ENCODE measurements at places on chromosomes 6 and 20. TPM values are rescaled to one million over a fixed set of nuclear protein-coding genes. Genes with fewer than 3 reads are reported as not detected.

- no peak for DNase-seq
These were observed 578.3 kb downstream of the HACE1 start for GRCh38 chr6:104281370-104281769.

- no peak for DNase-seq
These were observed at the start of gene PSORS1C1 for GRCh38 chr6:31114541-31114878. Gene PSORS1C1 (plus strand): TSS chr6:31114800. CDS start chr6:31129633, 14,833 bp downstream.

The NNAT gene
- total RNA-seq: 19.4 TPM

The RAET1L gene
- total RNA-seq: not detected

DNA sequence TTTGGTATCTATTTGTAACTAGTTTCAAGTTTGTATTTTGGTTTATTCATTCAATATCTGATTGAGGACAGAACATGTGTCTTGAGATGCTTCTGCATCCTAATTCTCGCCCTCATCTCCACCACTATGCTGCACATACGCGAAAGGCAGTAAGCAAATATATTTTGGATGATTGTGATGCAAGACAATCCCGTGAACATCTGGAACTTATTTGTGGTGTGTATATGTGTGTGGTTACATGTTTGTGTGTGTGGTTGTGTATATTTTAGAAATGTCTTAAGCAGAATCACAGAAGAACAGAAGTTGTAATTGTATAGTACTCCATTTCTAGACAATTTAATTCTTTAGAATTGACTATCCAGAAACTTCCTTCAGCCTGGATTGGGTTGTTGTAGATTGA is 35.1 kb upstream of the RNF144B start:
- DNase-seq: no peak

The TFEB gene
- total RNA-seq: 4.4 TPM

DNA sequence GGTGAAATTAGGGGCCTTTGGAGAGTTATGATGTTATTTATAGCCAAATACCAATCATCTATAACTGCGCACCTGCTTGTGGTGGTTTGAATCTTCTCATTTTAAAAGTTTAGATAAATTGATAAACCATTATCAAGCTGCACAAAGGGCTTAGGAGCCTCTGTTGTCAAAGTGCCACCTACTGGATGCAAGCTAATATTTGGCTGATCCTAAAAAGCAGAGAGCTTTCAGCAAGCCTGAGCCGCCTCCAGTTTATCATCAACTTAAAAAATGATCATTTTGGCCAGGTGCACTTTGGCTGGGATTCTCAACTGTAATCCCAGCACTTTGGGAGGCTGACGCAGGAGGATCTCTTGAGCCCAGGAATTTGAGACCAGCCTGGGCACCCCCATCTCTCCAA is 58.5 kb upstream of the ATXN1 start:
- DNase-seq: no peak

The TFAP2A gene
- total RNA-seq: 63.5 TPM

The RPS6KA2 gene
- 12.0 TPM for total RNA-seq

The KIF25 gene
- total RNA-seq: 1.6 TPM

DNA sequence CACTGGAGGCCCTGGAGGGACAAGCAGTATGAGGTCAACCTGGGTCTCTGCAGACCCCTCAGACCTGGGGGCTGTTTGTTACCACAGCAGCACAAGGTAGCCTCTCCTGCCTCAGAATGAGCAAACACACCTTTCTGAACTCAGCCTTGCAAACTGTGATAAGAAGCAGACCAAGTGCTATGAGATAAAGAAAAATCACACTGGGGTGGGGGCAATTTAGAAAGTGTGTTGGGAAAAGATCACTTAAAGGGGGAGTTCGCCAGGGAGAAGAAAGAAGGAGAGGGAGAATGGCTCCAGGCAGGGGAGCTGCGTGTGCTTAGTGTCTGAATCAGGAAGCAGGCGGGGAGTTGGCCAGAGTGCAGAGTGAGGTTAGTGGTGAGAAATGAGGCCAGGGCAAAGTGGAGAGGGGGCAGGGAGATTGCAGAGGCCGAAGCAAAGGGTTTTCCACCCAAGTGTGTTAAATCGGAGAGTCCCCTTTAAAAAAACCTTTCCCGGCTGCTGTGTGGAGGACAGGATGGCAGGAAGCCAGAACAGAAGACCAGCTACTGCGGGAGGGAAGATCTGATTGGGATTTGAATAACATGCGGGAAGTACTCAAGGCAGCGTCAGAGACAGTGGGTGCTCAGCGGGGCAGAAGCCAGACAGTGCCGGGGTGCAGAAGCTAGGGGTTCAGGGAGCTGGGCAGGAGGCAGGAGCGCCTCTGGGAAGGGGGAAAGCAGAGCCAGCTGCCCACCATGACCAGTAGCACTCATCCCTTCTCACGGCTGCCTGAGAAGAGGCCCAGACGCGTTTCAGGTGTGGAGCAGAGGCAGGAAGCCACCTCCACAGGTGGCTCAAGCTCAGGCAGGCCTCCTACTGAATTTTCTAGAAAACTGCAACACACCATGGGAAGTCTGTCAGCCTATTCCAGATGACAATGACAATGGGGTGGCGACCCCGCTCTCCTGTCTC is 9.0 kb downstream of the ADA start:
- DNase-seq: no peak

DNA sequence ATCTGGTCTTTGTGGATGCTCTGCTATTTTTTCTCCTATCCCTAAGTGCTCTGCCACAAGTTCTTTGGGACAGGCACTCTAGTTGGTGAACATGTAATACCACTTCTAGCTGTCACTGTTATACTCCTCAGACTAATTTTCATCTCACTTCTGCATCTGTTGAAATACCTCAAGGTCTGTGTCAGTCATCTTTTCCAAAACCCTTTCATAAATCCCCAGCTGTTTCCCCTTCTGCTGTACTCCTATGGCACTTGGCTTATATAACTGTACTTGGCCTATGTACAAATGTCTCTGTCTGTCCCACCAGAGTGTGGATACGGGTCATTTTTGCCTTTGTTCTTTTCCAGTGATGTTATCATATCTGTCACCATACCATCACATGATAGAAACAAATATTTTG is 124.2 kb downstream of the FHL5 start:
- no peak for DNase-seq

- no peak for DNase-seq
These were observed 351.9 kb downstream of the COL12A1 start for GRCh38 chr6:74853991-74854390.

The LAMP5 gene
- 0.40 TPM for total RNA-seq

DNA sequence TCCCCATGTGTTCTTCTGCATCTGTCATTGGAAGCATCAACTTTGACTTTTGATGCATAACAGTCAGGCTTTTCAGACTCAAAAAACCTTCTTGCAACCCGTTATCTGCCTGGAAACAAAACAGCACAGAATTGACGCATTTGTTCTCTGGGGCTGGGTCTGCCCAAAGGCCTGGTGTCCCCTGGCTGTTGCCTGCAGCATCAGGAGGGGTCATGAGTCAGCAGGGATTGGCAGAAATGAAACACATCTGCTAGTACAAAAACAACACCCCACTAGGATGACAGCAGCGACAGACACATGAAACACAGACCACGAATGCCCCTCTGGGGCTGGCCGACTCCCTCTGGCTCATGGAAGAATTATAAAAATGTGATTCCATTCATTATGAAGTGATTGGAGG is 157.6 kb upstream of the INSM1 start:
- no peak for DNase-seq

The BTNL2 gene
- total RNA-seq: not detected

GRCh38 chr6:152218887-152219286 is 411.4 kb downstream of the ESR1 start:
- DNase-seq: no peak

GRCh38 chr6:136077834-136078576 is 172.1 kb downstream of the MTFR2 start:
- no peak for DNase-seq

DNA sequence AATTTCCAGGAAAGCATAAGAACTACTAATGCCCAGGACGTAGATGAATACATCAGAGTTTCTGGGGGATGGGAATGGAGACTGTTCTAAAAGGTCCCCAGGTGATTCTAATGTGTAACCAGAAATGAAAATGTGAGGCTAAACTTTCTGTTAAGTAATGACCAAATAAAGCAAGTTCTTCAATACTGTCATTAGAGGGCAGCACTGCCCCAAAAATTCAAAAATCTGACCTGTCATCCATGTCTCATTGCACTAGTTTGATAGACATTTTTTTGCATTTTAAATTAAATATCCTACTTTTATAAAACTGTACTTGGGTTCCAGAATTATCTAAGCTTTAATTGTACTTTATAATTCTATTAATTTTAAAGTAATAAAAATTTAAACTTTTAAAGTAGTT is 94.9 kb downstream of the RFX6 start:
- no peak for DNase-seq

DNA sequence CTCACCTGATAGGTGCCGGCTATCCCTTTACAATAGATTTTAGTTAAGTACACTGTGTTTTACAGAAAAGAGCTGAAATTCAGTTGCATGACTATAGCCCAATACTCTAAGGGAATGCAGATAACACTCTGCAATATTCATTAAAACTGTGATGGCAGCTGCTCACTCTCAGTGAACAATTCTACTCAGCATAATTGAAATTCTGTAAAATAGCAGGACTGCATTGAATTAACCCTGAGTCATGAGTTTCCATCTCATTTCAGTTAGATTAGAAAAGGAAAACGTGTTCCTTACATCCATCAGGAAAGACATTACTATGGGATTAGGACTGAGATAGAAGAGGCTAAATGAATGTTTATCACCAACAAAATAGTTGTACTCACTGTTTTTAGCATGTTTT is 613.3 kb upstream of the JAG1 start:
- DNase-seq: no peak

The ULBP1 gene
- 0.11 TPM for total RNA-seq

The BNIP5 gene
- not detected for total RNA-seq

The PPP1R14C gene
- 0.38 TPM for total RNA-seq

GRCh38 chr20:50673466-50674137 is 17.7 kb downstream of the RIPOR3 start:
- no peak for DNase-seq

GRCh38 chr6:37006793-37007339 is 1.4 kb downstream of the FGD2 start:
- DNase-seq: no peak

- DNase-seq: no peak
These were observed 246.4 kb downstream of the PHACTR1 start for GRCh38 chr6:12962987-12963386.

- no peak for DNase-seq
These were observed 193.5 kb upstream of the PLN start for GRCh38 chr6:118354641-118355040.

GRCh38 chr6:30889921-30890645 is 5.8 kb downstream of the DDR1 start:
- no peak for DNase-seq

The RIMS1 gene
- 6.0 TPM for total RNA-seq

The FRK gene
- total RNA-seq: 5.1 TPM

The CRNKL1 gene
- total RNA-seq: 27.8 TPM

- no peak for DNase-seq
These were observed 162.5 kb upstream of the CITED2 start for GRCh38 chr6:139536751-139537617.

- DNase-seq: no peak
These were observed 26.7 kb downstream of the TMC2 start for GRCh38 chr20:2563116-2563515.

GRCh38 chr6:47043286-47043685 is 1.2 kb upstream of the ADGRF1 start:
- DNase-seq: no peak

The SLC22A7 gene
- total RNA-seq: not detected

Data from mesothelial cell of epicardium (in vitro differentiated cells).